ENCODE measurements at places on chromosomes 2 and 18.

DNA sequence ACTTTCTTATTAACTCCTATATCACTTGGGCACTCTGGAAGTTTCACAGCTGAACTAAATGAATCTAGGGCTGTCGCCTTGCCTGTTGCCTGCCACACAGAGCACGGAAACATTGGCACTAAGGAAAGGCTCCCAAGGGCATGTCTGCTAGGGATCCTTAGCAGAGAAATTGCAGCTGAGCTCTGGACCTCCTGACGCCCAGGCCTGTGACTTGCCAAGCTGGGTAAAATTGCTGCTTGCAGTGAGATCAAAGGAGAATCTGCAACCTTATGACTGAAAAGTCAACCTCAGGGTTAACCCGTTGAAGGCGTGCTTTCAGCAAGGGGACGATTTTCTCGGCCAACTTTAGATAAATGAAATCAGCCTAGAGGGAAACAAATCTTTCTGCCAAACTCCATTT lies 189.8 kb downstream of the NCK2 start:
- no peak for DNase-seq

DNA sequence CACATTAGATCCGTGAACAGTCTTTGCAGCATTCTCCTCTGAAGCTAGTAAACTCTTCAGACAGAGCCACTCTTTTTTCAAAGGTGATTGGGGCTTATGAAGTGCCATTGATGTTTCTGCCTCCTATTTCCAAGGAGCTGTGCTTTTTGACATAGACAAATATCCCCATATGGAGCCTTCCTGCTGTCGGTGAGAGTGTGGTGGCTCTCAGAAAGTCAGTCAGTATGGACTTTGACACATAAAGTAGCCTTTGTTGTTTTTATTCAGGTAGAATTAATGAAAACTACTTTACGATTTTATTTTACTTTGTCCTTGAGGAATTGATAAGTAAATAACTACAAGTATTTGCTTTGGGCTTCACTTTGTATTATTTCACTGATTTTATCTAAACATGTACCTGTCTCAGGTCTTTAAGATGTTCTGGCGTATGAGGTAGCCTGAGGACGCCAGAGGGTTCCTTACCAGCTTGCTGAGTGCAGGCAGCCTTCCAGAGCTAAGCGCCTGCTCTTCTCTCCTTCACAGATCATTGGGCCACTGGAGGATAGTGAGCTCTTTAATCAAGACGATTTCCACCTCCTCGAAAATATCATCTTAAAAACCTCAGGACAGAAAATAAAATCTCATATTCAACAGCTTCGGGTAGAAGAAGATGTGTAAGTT lies 69.7 kb downstream of the UGGT1 start:
- no peak for DNase-seq

DNA sequence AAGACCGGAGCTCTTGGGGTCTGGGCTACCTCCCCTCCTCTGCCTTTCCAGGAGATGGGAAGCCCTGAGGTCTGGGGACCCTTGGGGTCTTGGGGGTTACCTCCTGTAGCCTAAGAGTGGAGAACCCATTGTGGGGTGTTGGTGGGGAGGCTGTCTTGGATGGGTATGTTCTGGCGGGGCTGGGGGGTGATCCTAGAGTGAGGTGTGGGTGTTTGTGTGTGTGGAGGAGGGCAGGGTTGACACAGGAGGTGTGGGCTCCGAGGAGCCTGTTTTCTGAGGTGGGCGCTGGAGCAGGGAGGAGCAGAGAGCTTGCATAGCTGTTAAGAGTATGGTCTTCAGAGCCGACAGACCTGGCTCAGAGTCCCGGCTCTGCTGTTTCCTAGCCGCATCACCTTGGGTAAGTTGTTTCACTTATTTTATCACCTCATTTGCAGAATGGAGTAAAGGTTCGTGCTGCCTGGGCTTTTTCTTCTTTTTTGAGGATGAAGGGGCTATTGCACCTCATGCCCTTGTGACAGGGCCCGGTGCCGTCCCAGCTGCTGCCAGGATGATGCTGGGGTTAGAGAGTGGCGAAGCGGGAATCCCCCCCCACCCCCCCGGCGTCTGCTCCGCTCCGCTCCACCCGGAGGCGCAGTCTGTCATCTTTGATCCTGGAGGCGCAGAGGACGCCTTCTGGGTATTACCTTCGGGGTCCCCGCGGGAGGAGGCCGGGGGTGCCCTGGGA lies 17.2 kb downstream of the TET3 start:
- DNase-seq = no peak

DNA sequence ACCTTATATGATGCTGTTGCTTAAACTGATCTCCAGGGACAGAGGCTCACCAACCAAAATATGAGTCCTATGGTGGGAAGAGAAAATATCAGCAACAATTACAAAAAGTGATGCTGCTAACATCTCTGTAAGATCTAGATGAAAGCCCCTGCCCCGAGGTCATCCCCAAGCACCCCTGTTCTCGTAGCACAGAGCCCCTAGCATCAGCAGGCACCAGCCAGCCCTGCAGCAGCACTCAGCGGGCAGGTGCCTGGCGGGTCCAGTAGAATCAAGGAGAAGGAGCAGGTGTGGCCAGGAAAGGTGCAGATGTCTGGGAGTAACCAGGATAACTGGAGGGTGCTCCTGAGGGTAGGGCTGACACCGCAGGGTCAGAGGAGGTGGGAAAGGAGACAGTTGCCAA lies 474.2 kb upstream of the MYT1L start:
- DNase-seq = no peak

DNA sequence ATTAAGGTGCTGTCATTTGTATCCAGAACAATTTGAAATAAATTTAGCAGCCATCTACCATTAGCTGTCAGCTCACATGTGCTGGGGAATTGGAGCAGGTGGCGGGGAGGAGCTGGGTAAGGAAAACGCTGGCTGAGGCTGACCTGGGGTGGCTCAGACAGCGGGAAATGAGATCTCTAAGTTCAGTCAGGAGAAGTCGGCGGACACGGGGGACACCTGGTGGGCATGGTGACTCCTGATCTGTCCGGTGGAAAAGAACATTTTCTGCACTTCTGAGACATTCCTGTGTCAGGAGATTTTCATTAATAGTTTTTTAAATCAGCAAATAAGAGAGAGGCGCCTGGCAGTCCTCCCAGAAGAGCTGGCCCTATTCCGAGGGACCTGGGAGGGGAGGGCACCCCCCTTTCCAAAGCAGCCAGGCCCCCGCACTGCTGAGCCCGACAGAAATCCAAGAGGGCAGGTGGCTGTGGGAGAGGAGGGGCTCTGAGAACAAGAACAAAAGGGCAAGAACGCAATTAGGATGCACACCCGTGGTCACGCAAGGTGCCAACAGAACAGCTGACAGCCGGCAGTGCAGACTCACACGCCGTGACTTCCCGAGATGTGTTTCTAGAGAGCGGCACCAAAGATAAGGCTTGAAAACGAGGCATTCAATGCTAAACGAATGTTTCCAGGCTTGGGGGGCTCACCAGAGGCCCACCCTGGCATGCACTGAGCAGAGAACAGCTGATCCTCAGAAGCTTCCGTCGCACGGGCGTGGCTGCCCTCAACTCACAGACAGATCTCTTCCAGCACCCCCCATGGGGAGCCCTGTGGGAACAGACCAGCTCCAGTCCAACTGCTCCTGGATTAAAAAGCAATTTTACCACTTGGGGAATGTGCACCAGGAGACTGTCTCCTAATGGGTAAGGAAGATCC lies 26.4 kb downstream of the SLC66A2 start:
- DNase-seq = no peak

GRCh38 chr2:175811971-175812370 lies 190.1 kb downstream of the LNPK start:
- DNase-seq = no peak

- DNase-seq = no peak
Measured at GRCh38 chr2:136113209-136113971, 4.6 kb downstream of the CXCR4 start.
